ENCODE measurements at places on chromosomes 16 and 17.

DNA sequence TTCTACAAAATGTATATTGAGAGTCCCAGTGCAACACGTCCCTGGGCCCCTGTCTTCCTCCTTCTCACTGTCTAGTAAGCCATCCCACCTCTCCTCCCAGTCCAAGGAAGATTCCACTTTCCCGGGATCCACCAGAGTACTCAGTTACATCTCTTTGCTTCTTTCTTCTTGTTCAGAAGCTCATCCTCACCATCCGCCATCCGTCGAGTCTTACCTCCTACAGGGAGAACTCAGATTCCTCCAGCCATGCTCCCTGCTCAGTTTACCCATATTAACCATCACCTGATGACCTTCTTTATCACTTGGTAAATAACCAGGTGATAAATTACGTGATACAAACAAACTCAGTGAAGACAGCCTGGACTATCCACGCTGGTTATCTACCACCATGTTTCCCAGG is 57.1 kb downstream of the CYTH1 start:
- DNase-seq = no peak

DNA sequence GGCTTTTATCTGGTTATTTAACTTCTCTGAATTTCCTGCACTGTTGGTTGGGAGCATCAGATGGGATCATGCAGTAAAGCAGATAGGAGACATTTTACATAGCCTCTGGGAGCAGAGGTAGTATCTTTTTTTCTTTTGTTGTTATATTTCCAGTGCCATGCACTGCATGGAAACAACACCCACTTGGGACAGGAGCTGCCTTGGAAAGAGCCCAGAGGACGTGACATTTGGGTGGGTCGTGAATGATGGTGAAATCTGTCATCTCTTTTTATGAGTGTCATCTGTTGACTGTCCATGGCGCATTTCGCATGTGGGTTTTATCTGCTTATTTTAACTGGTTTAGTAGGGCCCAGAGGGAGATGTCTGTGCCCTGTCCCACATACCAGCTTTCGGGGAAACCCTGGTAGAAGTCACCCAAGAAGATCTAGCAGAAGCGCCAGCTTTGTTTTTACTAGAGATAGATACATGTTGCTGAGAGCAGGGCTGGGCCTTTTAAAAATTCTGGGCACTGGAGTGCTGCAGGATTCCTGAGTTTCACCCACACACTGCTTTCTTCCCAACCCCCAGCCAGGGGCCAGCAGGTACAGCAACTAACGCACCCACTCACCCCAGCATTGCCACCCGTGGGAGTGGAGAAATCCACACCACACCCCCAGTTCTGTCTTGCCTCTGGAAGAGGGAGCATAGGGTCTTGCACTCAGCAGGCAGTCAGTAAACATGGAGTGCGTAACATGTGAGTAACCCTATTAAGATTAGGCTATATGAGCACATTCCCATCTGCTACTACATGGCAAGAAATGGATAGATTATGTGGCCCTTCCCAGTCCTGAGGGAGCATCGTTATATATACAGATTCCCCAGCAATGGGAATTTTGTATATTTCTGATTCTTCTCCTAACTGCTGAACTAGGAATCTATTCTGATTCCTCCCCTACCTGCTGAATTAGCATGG is 8.4 kb upstream of the TERF2 start:
- DNase-seq = no peak

DNA sequence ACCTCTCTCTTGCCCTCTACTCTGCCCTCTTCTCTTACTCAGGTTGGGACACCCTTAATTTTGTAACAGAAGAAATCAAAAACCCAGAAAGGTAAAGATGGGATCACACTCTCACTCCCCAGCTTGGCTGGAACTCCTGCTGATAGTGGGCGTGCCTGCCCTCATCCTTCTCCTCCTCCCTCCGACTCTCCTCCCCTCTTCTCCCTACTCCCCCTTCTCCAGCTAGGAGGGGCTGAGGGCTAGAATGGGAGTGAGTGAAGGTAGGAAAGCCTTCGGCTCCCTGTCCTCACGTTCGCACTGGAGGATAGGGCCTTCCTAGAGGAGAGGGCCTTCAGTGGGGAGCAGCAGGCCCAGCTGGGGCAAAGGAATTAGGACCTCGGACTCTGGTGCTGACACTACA is 20.3 kb downstream of the SLC7A6OS start:
- DNase-seq = no peak

- peak; percentile 27 for DNase-seq
Observed at GRCh38 chr17:4739122-4740024, at the start of the genes CXCL16 and ZMYND15. TSS of gene CXCL16 (minus strand) at chr17:4739928. CDS start at chr17:4739339, 589 bp downstream. TSS of gene ZMYND15 (plus strand) at chr17:4739833. CDS start at chr17:4740549, 716 bp downstream.
